HAP-1 (cell line): ENCODE measurements at places on chromosomes 2 and 18.

GRCh38 chr2:15722980-15723379, 131.3 kb downstream of the DDX1 start:
- DNase-seq: no peak

DNA sequence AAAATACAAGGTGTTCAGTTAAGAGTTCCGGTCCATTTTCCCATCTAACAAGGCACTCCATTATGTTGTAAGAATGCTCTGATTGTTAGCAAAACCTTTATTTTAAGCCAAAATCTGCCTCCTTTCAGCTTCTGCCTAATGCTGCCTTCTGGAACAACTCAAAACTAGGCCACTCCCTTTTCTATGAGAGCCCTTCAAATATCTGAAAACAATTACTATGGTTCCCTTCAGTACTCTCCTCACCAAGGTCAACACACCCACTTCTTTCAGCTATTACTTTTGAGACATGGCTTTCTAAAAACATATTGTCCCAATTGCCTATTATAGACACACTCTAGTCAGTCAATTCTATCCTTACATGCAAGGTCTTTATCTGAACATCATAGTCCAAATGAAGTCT, 429.4 kb downstream of the ERBB4 start:
- no peak for DNase-seq

DNA sequence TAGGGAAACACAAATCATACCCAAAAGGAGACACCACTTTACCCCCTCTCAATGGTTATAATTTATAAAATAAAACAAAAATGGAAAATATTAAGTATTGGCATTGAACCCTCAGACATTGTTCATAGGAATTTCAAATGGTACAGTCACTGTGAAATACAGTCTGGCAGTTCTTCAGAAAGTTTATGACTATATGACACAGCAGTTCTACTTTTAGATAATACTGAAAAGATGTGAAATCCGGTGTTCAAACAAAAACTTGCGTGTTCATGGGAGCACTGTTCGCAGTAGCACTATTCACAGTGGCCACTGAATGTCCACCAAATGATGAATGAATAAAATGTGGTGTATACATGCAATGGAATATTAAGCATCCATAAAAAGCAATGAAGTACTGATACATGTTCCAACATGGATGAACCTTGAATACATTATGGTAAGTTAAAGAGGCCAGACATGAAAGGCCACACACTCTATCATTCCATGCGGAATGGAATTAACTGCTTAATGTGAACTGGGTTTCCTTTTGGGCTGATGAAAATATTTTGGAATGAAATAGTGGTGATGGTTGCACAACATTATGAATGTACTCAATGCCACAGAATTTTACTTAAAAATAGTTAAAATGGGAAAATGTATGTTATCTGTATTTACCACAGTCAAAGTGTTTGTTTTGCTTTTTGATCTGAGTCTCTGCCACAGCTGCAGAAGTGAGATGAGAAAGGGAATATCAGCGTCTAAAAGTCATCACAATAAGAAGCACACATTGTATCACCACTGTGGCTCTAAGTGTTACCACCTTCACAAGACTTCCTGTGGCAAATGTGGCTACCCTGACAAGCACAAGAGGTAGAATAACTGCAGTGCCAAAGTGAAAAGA, 864.6 kb downstream of the SUCLG1 start:
- DNase-seq: no peak

DNA sequence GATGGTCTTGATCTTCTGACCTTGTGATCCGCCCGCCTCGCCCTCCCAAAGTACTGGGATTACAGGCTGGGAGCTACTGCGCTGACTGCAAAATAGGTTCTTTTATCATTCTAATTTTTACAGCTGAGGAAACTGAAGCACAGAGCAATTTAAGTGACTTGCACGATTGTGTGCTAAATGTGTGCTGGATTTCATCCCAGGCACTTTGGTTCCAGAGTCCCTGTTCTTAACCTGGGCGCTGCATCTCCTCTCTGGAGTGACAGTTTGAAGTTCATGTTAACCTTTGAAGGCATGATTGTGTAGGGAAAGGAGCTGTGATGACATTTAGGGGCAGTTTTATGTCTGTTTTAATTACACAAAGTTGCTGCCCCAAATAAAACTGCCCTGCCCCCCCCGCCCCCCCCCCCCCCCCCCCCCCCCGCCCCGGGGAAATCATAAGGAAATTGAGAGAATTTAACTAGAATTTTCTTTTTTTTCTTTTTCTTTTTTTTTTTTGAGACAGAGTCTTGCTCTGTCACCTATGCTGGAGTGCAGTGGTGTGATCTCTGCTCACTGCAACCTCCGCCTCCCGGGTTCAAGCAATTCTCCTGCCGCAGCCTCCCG, 5.6 kb downstream of the ACSL3 start:
- DNase-seq: peak; percentile 67

- no peak for DNase-seq
Measured at GRCh38 chr2:86815611-86816010, 24.9 kb upstream of the CD8A start.

GRCh38 chr2:26740890-26741302, 23.2 kb upstream of the SLC35F6 start:
- no peak for DNase-seq

GRCh38 chr2:4715065-4715464, 977.1 kb upstream of the SOX11 start:
- no peak for DNase-seq
